Neural crest cell (in vitro differentiated cells): ENCODE measurements at places on chromosomes 5 and 9.

DNA sequence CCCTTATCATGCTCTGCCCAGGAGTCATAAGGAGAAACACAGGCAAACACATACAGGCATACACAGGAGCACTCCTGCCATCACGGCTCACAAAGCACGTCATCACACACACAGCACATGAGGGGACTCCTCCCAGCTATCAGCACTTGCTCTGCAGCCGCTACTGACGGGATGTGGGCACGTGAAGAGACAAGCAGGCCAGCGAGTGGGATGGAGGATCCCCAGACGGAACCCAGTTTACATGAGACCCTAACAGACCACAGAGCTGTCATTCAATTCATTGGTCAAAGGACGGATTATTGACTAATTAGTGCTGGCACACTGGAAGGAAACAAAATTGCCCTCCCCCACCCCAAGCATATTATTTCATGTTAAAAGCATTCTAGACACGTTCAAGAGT is 53.6 kb downstream of the SEMA4D start:
- DNase-seq, result no peak

GRCh38 chr5:32539981-32540845 is 45.1 kb upstream of the SUB1 start:
- no peak for DNase-seq

- no peak for DNase-seq
Observed at GRCh38 chr5:170636801-170637477, 133.1 kb downstream of the KCNIP1 start.

- DNase-seq, result no peak
Observed at GRCh38 chr9:37999588-38000189, 69.3 kb downstream of the SHB start.

GRCh38 chr9:93343663-93344062 is 107.8 kb upstream of the FAM120A start:
- no peak for DNase-seq

- no peak for DNase-seq
Observed at GRCh38 chr9:8229226-8229625, 429.6 kb upstream of the DMAC1 start.

GRCh38 chr5:137315534-137316345 is 183.4 kb downstream of the SPOCK1 start:
- DNase-seq, result no peak

DNA sequence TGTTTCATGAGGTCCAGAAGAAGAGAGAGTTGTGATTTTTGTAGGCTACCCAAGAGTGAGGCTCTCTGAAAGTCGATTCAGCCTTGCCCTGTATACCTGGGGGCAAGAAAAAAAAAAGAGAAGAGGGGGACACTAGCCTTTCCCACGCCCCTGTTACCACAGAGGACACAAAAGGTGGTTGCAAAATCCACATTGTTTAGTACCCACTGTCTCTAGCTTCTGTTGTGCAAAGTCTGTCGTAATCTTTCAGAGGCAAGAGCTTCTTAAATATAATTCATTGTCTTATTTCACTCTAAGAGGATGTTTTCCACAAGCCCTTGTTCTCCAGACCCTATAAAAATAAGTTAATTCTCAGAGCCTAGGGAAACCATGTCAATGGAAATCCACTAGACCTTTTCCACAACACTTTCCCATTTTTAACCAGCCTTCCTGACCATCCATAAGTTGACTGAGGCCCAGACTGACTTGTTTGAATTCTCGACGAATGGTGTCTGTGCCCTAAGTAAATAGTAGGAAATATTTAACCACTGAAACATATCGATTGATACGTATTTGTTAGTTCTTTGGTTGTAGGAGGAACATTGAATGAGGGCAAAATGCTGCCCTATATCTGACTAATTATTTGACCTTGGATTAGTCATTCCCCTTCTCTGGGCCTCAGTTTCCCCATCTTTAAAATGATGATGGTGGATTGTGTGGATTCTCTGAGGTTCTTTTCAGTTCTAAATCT is 182.7 kb downstream of the PAPPA start:
- DNase-seq, result no peak

DNA sequence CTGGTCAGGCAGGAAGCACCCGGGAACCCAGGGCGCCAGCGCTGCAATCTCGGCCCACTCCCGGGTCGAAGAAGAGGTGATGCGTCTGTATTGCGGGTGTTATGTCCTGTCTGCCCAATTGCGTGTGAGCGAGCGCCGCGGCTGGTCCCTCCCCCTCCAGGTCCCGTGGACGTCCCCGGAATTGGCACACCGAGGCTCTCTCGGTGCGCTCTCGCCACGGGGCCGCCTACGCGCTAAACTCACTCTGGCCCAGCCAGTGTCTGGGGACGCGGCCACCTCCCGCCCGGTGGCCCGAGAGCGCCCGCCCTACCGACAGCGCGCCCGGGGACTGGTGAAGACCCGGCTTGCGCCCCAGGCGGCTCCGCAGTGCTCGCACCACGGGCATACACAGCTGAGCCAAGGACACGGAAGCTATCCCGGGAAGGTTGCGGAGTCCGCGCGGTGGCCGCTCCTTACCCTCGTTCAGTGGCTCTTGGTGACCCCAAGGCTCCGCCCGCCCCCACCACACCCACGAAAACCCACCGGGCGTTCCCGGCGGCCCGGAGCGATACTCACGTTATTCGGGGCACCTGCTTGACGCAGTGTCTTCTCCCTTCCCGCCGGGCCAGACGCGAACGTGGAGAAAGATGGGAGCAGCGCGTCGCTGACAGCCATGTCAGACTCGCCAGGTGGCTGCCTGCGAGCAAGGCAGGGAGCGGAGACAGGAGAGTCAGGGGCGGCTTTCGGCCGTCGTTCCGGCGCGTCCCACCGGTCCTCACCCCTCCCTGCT is 1.0 kb downstream of the KLF4 start:
- DNase-seq, result peak; percentile 27

DNA sequence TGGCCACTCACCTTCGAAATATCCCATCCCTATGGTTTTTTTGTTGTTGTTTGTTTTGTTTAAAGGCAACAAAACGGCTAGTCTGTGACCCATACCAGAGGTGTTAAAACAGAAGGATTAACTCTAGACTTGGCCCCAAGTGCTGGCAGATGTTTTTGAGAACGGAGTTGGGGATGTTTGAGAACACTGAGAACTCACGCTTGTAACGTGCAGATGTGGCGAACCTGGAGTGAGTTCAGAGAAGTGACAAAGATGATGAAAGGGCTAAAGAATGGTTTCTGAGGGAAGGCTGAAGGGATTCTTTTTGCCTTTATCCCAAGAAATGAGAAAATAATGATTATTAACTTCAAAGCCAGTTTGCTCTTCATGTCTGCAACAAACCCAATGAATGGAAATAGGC is 286.5 kb downstream of the ZNF608 start:
- no peak for DNase-seq

DNA sequence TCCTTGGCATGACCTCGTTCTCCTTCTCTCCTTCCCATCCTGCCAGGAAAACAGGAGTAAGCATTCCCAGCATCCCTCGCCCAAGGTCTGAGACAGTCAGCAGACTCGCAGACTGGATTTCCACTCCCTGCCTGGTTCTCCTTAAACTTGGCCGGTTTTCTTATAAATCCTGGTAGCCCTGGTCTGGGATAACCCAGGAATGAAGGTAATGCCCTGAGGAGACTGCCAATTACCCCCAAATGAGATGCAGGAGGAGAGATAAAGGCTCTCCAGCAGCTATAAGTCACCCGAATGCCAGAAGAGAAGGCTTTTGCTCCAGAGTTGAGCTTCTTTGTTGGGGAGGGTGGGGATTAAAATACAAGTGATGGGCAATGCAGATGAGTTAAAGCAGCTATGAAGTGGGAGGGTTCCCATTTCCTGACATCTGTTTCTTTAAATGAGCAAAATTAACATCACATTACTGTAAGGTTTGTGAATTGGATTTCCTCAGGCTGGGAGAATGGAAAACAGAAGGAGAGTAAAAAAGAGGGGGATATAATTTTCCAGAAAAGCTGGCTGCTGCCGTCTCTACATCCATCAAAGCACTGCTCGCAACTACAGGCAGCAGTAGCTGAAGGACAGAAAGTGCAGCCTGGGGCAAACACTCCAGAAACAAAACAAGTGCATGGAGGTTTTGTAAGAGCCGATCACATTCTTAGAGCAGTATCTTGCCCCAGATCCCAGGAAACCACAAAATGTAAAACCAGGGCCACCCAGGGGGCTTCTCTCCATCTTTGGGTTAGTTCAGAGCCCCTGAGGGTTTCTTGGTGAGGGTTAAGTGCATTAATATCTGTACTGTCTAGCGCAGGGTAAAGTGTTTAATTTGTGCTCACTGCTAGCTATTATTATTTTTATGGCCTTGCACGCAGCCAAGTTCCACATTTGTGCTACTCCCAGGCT is 177.6 kb upstream of the PANK3 start:
- no peak for DNase-seq

DNA sequence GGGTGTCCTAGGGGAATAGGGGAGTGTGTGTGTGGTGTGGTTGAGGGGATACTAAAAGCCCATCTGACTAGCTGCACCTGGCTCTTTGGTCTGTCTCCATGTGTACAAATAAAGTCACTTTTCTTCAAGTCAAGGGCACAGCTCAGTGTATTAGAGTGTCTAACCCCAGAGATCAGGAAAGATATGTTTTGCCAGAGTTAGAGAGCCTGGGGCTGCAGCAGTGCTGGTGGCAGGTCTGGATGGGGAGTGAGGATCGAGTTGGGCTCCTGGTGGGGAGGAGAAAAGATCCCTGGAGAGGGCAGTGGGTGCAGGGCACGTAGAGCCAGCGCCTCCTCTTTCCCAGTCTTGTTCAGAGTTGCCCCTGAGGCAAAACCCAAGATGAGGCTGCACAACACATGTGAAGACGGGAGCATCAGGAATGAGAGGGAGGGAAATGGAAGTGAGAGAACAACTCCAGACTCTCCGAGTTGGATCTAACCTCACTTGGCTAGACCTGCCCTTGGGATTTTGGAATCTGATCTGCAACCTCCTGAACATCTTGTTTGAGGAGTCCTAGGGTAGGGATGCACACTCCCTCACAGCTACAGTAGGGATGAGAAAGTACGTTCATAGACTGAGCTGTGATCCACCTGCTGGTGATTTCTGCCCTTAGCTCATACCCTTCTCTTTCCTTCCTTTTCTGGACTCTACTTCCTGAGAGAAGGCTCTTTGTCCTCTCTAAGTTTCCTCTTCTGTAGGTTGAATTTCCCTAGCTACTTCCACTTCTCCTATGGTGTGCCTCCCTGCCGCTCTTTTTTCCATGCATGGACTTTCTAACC is 309.9 kb downstream of the ZSWIM6 start:
- DNase-seq, result no peak

DNA sequence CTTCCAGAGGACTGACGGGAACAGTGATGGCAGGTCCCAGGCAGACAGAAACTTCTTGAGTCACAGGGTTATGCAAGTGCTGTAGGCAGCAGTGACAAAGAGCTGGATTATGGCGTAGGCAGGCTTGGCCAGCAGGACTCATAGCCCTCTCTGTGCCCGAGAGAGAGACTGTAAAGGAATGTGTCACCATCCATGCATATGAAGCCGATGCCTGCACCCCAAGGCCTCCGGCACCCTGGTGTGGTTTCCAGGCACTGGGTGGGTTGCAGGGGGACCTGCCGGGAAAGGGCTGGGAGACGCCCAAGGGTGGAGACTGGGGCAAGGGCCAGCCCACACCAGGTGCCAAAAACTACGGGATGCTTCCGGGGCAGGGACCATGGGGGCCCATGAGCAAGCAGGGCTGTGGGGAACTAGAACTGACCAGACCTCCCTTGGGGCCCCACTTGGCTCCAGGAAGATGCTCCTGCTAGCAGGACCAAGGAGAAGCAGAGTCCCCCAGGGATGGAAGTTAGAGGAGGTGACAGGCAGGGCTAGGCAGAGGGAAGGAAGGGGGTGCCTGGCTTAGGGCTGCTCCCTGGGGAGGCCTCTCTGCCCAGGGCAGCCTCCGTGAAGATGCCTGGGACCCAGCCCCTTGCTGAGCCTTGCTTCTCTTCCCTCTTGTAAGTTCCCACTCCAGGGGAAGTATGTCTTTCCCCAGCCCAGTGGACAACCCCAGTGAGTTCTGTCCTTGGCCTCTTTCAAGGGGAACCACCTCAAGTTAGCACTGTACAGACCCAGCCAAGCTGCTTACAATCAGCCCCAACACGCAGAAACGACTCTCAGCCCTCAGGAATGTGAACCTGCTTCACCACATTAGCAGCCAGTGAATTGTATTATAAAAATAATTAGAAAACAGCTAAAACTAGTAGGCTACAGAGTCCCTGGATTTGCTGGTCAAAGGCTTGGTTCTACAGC is 10.5 kb upstream of the IPPK start:
- no peak for DNase-seq

GRCh38 chr5:40503439-40503838 is 176.3 kb upstream of the PTGER4 start:
- DNase-seq, result no peak

DNA sequence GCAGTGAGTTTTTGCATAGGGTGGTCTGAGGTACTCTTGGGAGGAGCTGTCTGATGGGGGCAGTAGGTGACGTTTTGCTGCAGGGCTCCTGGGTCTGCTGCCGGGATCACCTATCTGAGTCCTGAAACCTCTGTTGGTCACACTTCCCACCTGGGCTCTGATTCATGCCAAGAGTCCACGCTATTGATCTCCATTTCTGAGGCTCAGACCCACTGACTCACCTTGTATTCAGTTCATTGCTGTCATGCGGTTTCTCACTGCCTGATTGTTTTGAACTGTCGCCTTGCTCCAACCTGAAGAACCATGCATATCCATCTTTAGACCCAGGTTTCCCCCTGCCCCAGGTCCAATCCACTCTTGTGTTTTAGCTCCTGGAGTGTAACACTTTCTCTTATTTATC is 101.3 kb downstream of the NPR3 start:
- no peak for DNase-seq

DNA sequence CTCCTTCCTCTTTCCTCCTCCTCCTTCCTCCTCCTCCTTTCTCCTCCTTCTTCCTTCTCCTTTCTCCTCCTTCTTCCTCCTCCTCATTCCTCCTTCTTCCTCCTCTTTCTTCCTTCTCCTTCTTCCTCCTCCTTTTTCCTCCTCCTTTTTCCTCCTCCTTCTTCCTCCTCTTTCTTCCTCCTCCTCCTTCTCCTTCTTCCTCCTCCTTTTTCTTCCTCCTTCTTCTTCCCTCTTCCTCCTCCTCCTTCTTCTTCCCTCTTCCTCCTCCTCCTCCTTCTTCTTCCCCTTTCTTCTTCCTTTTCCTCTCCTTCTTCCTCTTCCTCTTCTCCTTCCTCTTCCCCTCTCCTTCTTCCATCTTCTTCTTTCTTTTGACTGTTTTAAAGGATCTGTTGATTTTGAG is 538.8 kb downstream of the TMEM38B start:
- no peak for DNase-seq

- no peak for DNase-seq
Observed at GRCh38 chr9:116716438-116716837, 29.3 kb downstream of the TRIM32 start.

DNA sequence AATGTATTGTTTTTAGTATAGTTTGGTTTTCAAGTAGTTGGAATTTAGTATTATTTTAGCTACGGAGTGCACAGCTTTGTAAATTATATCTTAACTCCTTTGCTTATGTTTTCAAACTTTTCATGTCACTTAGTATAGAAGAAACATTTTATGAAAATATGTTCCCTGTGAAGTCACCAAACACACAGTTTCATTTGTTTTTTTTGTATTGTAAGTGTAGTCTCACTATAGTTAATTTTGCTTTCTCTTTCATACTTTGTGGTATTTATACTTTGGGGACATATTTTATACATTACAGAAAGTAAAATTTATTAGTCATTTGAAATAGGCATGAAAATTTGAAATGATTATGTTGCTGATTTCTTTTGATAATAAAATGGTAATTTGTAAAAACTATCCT is 5.0 kb downstream of the CHSY3 start:
- DNase-seq, result no peak

GRCh38 chr5:33299621-33300208 is 141.1 kb upstream of the TARS1 start:
- no peak for DNase-seq

- DNase-seq, result peak; percentile 74
Observed at GRCh38 chr5:138032572-138033385, at the start of gene FAM13B. Gene FAM13B, minus strand, starts transcription at chr5:138033079. Its CDS starts 13,968 bp downstream, at chr5:138019111.

- DNase-seq, result no peak
Observed at GRCh38 chr5:85500869-85501268, 1116.2 kb upstream of the EDIL3 start.
